ENCODE measurements at places on chromosomes 3 and 15.

DNA sequence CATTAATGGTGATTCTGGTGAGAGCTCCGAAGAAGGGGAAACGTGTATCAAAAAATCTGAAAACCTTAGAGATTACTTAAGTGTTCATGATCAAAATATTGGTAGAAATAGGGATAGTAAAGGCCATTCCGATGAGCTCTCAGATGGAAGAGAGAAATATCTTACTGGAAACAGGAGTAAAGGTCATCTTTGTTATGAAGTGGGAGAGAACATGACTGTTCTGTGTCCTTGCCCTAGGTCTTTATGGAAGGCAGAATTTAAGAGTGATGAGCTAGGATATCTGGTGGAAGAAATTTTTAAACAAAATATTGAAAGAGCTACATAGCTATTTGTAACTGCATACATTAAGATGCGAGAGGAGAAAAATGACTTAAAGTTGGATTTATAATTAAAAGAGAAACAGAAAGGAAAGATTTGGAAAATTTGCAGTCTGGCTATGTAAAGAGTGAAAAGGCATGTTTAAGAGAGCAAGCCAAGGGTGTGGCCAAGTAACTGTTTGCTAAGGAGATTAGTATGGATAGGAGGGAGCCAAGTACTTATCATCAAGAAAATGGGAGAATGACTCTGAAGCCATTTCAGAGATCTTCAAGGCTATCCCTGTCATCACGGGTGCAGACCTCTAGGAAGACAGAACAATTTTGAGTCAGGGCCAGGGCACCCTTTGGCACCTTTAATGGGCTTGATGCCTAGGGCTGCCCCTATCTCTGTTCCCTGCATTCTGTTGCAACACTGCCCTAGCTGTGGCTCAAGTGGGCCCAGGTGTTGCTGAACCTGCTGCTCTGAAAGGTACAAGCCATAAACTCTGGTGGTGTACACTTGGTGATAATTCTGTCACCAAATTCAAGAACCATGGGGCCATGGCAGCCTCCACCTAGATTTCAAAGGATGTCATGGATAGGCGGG is 27.3 kb downstream of the SLMAP start:
- DNase-seq: no peak

DNA sequence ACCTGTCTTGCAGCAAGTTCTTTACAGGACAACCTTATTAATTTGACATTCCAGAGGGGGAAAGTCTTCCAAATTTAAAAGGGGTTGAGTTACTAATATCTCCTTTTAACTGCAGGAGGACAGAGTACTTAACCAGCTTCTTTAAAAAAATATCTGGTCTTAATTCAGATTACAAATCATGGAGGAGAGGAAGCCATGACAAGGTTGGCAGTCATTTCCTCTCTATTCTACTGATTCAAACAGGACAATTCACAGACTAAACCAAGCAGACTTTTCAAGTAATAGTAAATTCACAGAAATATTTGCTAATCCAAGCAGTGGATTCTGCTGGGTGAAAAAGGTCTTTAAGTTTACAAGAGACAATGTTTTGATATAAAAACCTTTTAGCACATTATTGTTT is 185.3 kb downstream of the CFAP20DC start:
- DNase-seq: no peak

DNA sequence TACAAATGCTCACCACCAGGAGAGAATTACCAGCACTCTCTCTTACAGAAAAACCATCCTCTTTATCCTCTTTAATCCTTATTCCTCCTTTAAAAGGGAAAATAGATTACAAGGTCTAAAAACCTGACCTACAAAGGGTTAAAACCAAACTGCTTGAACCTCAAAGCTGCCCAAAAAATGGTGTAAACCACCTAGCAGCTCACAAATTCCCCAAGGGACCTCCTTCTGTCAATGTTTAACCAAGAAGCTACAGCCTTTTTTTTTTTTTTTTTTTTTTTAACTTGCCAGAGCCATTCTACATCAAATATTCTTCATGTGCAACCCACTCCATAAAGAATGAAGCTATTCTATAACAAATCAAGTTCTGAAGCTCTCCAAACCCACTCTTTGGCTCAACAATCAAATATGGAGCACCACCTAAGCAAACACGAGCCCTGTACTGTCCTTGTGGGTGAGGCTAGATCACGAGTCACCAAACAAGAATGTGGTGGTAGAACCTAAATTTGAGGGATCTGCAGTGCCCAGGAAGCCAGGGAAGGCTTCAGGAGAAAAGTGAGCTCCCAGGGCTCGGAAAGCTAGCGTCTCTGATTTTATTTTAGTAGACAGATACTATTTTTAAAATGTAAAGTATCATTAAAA is 20.1 kb downstream of the OSBPL10 start:
- DNase-seq: peak; percentile 83

GRCh38 chr3:52225452-52226228 is at the start of gene TLR9:
TLR9 (minus strand) TSS chr3:52225645; CDS start chr3:52225529, 116 bp downstream.
- no peak for DNase-seq

- peak; percentile 34 for DNase-seq
Measured at GRCh38 chr3:127589600-127590281, 792 bp downstream of the TPRA1 start.
